Astrocyte (in vitro differentiated cells and primary cell): ENCODE measurements at places on chromosomes 4 and X. TPM values are rescaled to one million over a fixed set of nuclear protein-coding genes. Genes with fewer than 3 reads are reported as not detected.

Gene GRIA2
- total RNA-seq = not detected in 2 replicates

Gene ATOH1
- total RNA-seq = not detected in 2 replicates

Gene MAGEB10
- not detected in 2 replicates for total RNA-seq

Gene NALF2
- total RNA-seq = 1.4 and 2.0 TPM in 2 replicates

Gene FGA
- not detected in 2 replicates for total RNA-seq

Gene FAT4
- total RNA-seq = 7.4 and 8.0 TPM in 2 replicates

Gene FRMD7
- 0.09 TPM in 1 of 2 replicates, not detected in the other for total RNA-seq

Gene FRMPD4
- total RNA-seq = 0.19 and 0.54 TPM in 2 replicates

Gene TCEAL9
- total RNA-seq = 69.0 and 70.5 TPM in 2 replicates

Gene FRG2
- not detected in 2 replicates for total RNA-seq

Gene SMIM14
- total RNA-seq = 27.2 and 28.3 TPM in 2 replicates

Gene CHRNA9
- total RNA-seq = 2.8 and 3.4 TPM in 2 replicates

Gene GRID2
- 0.07 and 0.14 TPM in 2 replicates for total RNA-seq

Gene SASH3
- total RNA-seq = not detected in 2 replicates

Gene SLC7A11
- total RNA-seq = 33.1 and 33.8 TPM in 2 replicates

Gene ADGRA3
- total RNA-seq = 27.3 TPM in 2 replicates

Gene CTSO
- total RNA-seq = 3.7 and 6.5 TPM in 2 replicates

Gene HPGD
- 0.20 and 0.65 TPM in 2 replicates for total RNA-seq

Gene DMP1
- 0.10 and 0.11 TPM in 2 replicates for total RNA-seq

Gene PARM1
- 1.2 and 2.4 TPM in 2 replicates for total RNA-seq

Gene GAGE12H
- total RNA-seq = not detected in 2 replicates

Gene IL15
- 3.6 and 4.8 TPM in 2 replicates for total RNA-seq

Gene SNX25
- 29.2 and 29.5 TPM in 2 replicates for total RNA-seq

Gene PAGE4
- total RNA-seq = not detected in 2 replicates

Gene SHROOM2
- total RNA-seq = 15.9 and 16.0 TPM in 2 replicates

Gene AMOT
- 16.7 and 36.9 TPM in 2 replicates for total RNA-seq

Gene MAGED4B
- 144 and 150 TPM in 2 replicates for total RNA-seq
